WERI-Rb-1 (cell line): ENCODE measurements at places on chromosomes 12 and 14.

DNA sequence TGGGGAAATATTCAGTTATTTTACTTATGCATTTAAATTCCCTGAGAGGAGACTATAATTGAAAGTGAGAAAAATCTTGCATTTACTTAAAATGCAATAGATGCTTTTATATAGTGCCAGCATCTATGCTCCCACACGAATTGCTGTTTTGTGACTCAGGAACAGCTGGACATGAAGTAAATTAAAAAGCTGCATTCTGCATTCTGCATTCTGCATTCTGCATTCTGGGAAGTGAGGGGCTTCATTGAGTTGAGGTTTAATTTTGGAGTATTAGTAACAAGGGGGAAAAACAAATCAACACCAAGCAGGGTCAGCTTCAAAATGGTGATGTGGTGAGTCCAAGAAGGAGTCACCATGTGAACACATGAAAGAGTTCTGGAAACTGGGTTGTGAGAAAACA lies 101.2 kb downstream of the C12orf50 start:
- DNase-seq: no peak

DNA sequence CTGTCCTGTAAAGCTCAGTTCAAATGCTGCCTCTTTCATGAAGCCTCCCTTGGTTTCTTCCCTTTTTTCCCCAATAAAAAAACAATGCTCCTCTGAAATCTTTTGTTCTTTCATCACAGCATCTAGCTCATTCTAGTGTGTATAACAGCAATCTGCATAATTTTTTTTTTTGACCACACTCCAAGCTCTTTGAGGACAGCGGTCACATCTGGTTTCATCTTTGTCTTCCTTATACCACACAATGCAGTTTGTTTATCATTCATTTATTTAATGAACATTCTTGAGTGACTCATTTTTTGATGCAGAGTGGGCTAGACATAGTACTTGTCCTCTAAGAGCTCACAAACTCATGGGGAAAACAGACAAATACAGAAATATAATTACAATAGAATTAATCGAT lies 7.3 kb downstream of the GNG2 start:
- no peak for DNase-seq

- no peak for DNase-seq
These were observed 152.0 kb downstream of the BCAT1 start for GRCh38 chr12:24796876-24797275.

DNA sequence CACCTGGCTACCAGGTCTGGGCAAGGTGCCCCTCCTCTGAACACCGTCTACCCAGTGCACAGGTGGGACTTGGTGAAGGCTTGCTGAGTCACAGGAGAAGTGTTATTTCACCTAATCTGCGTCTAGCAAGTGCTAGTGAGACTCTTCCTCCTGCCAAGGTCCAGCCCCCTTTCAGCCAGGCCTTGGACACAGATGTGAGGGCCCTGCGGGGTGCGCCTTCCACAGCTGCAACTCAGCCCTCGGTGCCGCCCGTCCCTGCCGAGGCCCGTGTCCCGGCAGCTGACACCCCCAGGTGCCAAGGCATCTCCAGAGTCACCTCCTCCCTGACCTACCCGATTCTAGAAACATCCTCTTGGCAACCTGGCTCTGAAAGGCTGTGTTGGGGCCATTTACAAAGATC lies 55.1 kb downstream of the PRIMA1 start:
- no peak for DNase-seq

DNA sequence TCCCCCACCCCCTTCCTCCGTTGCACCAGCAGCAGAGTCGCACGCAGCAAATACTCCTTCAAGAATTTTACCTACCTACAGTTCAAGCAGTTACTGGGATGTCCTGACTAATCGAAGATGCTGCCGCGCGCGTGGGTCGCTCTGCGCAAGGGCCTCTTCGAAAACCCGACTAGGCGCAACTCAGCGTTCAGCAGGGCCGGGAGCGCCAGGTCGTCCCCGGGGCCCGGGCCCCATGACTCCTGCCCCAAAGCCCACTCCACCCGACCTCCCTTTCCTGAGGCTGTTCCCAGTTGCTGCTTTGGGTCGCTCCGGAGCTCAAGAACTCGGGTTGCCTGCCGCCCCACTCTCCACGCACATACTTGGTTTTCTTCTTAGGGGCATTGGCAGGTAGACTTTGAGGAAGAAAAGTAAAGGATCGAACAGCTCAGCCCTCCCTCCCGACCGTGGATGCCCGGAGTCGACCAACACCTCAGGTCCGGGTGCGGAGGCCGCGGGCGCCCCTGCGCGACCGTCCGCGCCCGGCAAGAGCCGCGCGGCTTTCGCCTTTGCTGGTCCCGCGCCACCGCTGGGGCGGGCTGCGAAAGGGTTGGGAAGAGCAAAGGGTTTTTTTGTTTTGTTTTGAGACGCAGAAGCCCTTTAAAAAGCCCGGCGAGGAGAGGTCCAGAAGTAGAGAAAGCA lies 1.9 kb downstream of the BMP4 start:
- DNase-seq: no peak

GRCh38 chr12:57418255-57418654 lies 12.6 kb downstream of the R3HDM2 start:
- no peak for DNase-seq

DNA sequence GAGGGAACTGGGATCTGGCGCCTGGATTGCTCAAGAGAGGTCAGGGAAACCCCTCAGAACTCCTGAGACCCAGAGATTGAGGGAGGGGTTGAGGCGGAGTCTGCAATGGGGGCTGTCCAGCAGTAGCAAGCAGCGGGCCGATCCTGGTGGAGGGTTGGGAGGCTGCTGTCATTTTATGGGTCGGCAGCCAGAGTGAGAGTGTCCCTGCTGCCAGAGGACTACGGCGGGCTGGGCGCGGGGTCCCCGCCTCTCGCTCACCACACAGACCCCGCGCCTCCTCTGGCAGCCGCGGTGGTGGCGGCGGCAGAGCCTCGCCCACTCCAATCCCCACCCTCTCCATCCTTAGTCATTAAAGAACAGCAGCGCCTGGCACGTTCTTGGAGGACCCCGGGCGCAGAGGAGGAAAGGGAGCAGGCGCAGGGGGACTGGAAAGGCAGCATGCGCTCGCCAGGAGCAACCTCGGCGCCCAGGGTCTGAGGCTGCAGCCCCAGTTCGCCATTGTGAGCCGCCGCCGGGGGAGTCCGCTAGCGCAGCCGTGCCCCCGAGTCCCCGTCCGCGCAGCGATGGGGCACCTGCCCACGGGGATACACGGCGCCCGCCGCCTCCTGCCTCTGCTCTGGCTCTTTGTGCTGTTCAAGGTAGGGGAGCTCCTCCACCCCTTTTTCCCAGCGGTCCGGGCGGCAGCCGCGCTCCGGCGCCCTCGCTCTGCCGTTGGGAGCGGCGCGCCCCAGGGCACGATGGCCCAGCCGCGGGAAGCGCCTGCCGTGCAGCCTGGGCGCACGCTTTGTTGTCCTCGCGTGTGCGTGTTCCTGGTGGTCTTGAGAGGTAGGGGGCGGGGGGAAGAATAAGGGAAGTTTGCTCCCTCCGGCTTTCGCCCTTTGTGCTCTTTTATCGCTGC lies at the start of gene PTPRO:
TSS of gene PTPRO (plus strand) at position 345 of the 898 bp plus-strand sequence.
- peak; percentile 72 for DNase-seq

- DNase-seq: peak; percentile 76
These were observed 109.6 kb downstream of the DICER1 start for GRCh38 chr14:95047754-95048153.

DNA sequence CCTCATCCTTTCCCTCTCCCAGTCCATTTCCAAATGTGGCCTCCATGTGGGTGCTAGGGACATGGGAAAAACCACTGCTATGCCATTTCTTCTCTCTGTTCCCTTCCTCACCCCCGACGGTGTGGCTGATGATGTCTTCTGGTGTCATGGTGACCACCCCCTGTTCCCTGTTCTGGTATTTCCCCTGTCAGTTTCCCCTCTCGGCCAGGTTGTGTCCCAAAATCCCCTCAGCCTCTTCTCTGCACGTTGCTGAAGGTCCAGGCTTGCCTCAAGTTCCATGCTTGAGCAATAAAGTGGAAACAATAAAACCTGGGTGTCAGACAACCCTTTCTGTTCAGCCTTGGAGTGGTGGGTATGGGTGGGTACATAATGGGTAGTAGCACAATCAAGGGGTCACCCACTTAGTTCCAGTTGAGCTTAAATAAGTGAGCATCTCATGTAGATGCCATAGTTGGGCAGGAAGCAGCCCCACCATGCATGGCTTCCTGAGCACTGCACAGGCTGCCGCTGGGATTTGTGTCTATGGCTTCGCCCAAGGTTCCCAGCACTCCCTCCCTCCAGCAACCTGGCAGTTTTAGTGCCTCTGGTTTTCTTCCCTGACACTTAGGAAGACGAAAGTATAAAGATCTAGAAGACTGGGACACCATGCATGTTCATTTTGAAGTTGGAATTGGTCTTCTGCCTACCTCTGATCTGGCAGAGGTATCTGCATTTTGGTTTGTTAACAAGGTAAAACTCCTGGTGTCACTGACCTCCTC lies 8.7 kb upstream of the ITFG2 start:
- no peak for DNase-seq

GRCh38 chr12:102948941-102949352 lies 8.5 kb upstream of the ASCL1 start:
- peak; percentile 59 for DNase-seq

DNA sequence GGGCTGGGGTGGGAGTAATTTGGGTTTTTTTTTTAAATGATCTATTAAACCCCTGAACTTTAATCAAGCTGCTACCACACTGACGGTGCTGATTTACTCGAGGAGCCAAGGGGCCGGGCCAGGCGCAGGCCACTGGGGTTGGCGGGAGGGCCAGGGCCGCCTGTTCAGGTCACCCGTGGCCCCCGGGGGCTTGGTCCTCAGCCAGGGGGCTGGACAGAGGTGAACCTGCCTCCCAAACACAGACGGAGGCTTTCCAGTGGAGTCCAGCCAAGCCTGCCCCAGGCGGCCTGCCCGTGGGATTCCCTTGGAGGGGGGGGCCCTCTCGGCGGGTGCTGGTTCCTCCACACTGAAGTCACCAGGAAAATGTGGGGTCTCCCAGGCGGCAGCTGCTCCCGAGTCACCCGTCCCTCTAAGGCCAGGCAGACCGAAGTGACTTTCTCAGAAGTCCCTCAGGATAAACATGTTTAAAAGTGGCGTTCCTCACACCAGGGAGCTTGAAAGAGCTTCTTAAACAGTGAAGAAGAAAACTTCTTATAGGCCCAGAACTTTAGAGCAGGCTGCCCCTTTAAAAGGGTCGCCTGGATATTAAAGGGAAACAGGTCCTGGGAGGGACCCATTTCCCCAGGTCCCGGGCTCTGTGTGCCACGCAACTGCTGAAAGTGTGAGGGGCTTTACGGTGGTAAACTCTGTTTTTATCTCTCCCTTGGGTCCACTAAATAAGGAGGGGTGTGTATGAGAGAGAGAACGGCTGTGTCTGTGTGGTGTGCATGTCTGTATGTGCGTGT lies 167.2 kb upstream of the GSC start:
- DNase-seq: peak; percentile 27

DNA sequence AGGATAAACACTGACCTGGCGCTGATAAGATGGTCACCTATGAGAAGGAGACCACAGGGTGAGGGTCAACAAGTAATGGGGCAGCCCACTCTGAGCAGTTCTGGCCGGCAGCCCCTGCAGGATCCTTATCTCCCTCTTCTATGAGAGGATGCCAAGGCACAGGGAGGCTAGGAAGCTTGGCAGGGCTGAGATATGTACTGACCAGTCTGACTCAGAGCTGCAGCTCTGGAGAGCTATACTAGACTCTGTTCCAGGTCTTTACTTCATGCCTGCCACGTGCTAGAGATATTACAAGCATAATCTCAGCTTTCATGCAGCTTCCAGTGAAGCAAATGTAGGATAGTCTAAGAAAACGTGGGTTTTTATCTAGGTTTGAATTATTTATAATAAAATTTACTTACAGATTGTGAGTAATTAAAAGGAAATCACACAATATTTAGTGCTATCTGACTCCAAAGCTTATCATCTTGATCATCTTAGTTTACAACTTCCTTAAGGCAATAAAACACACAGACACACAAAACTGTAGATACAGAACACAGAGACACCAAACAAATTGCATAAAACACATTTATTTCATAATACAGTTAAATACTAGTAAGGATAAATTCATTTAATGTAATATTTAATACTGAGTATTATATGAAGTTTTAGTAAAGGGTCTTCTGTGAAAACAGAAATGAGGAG lies 32.3 kb downstream of the GIT2 start:
- DNase-seq: no peak

DNA sequence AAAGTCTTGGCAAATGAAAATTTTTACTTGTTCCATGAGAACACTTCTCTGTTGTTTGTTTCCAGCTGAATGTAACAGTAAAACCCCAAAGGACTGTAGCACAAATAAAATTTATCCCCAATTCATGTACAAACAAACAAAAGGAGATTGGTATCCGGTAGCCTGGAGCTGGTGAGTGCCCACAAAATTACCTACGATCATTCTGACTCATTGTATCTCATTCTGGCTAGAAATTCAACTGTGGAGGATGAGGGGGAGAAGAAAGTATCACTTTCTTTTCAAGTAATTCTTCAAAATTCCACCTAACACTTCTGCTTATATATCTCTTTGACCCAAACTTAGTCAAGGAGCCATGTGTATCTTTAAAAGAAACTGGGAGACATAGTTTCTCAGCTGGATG lies 268.5 kb downstream of the ALG10B start:
- DNase-seq: no peak

DNA sequence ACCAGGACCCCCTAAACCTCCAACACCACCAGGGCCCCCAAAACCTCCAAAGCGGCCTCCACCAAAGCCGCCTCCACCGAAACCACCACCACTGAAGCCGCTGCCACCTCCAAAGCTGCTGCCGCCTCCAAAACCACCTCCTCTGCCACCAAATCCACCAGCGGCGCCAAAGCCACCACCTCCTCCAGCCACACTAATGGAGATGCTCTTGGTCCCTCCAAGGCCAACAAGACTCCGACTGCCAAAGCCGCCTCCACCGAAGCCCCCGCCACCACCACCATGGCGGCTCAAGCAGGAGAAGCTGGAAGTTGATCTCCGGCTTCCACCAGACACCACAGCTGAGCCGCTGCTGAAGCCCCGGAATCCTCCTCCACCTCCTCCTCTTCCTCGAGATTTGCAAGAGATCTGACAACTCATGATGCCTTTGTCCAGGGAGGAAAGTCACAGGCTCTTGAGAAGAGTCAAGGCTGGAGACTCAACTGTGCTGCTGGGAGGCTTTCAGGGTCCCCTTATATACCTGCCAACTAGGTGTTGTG lies at the start of gene KRT2:
TSS of gene KRT2 (minus strand) at position 486 of the 536 bp plus-strand sequence. CDS start at position 417, 69 bp downstream.
- no peak for DNase-seq

DNA sequence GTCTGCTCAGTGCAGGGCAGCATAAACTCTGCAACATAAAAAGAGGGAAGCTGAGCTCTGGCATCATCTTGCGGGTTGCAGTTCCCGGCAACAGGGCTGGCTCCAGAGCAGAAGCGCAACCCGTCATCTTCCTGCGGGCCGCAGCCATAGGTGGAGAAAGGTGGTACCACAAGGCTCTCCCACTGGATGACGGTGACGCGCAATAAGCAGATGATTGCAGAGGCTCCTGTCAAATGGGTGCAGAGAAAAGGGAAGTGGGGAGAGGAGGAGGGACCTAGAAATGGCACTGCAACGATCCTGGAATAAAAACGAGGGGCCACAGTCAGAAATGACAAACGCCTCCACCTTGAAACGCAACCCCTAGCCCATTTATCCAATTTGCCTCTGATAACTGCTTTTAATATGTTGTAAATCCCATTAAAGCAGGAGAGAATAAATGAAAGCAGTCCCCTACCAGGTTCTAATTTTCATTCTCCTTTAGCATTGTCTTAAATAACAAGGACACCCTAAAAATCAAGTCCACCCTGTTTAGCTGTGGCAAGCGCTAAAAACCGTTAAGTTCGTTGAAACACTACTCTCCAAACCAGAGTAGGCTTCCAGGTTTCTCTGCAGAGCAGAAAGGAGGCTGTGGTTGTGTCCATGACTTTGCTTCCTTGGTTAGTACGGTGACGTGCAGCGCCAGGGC lies 30.9 kb upstream of the TUBA1C start:
- no peak for DNase-seq
